Activated CD4-positive, alpha-beta T cell treated with anti-CD3 and anti-CD28 coated beads, Interleukin-10, Interleukin-2, amounts not matched to agents 100 ng/mL and 50 ng/mL, durations not matched to agents 16 hours and 8 hours (primary cell): ENCODE measurements at places on chromosomes 5 and 9.

GRCh38 chr5:132751444-132751843 lies 4.2 kb downstream of the CCNI2 start:
- DNase-seq = peak; percentile 76

GRCh38 chr5:39639618-39640089 lies 214.9 kb upstream of the DAB2 start:
- DNase-seq = no peak

DNA sequence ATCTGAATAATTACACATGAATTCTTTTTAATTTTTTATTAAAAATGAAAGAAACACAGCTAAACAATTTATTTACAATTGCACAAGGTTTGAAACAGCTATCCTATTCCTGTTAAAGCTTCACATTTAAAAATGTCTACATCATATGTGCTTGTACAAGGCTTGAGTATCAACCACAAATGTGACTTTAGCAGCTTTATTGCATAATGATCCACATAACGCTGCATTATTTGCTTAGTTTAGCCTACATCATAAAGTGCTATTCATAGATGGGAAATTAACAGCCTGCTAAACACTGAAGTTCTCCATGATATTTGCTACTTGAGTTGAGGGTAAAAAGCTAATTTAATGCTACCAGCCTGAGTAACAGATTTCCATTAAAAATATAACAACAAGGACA lies 45.0 kb downstream of the TRIM36 start:
- no peak for DNase-seq

DNA sequence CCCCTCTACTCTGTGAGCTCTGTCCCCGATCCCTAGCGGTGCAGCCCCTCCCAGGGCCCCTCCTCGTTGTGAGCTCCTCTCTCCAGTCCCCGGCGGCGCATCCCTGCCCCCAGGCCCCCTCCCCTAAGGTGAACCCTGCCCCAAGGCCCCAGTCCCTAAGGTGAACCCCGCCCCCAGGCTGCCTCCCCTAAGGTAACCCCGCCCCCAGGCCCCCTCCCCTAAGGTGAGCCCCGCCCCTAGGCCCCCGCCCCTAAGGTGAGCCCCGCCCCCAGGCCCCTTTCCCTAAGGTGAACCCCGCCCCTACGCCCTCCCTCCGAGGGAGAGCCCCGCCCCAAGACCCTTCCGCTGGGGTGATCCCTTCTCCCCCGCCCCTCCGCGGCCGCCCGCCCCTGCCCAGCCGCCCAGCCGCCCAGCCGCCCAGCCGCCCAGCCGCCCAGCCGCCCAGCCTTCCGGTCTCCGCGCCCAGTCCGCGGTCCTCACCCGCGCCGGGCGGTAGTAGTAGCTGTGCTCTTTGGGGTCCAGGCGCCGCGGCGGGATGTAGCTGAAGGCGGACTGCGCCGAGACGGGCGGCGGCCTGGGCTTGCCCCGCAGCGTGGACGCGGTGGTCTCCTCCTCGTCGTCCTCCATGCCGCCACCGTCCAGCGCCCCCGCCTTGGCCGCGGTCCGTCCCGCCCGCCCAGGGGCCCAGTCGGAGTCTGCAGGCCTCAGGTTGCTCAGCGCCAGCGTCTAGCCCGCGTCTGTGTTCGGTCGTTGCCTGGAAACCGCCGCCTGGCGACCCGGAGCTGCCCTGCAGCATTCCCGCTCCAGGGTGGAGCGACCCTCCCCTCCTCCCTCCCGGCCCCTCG lies at the start of gene CFAP90:
Gene CFAP90, minus strand, starts transcription at position 739 of the 845 bp plus-strand sequence. Its CDS starts 112 bp downstream, at position 627.
- no peak for DNase-seq

- DNase-seq = no peak
Observed at GRCh38 chr5:139120521-139120920, 77.6 kb downstream of the SIL1 start.

GRCh38 chr5:71907608-71908145 lies 188.6 kb downstream of the CARTPT start:
- no peak for DNase-seq

DNA sequence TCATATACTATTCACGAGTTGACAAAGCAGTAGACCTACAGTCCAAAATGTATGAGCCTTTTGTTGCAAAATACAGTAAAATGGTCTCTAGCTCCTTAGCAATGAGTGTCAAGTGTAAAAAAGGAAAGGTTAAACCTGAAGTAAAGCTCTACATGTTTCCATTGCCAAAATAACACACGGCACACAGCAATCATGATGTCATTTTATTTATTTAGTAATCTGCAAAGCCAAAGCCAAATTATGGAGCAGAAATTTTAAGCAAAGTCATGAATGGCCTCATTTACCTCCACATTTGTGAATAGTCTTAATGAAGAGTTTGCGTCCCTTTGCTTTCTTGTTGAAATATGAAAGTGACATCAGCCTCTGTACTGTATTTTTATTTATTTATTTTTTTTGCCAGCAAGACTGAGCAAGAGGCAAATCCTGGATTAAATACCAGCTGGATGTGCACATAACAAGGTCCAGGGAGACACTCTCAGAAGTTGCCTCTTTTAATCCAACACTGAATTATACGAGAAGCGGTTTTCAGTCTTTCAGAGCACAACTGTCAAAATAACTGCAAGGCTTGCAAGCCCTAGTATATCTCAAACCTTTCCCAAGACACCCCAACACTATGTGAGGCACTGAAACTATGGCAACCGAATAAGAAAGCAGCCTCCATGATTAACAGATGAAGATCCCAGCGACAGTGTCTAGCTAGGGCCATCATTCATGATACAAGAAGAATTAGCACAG lies 9.7 kb downstream of the SEMA6A start:
- DNase-seq = no peak

DNA sequence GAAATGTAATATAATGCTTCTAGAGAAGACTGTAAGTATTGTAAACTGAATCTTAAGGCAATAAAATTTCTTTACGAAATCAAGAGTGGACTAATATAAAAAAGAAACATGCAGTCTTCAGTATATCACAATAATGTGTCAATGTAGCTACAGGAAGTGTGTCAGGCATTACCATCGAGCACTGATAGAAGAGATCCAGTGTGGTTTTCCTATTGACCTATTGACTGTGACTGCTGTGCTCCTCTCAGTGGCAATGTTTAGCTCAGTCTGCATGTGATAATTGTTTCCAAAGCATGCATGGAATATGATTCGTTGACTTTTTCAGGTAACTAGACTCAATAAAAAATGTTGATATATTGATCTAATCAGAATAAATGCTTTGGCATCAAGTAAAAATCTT lies 20.3 kb upstream of the PCSK1 start:
- no peak for DNase-seq

GRCh38 chr5:6644794-6645241 lies 11.6 kb downstream of the SRD5A1 start:
- no peak for DNase-seq

- DNase-seq = no peak
Observed at GRCh38 chr5:9930156-9930555, 300.0 kb upstream of the TAS2R1 start.

- DNase-seq = no peak
Observed at GRCh38 chr9:36451949-36452348, 51.9 kb upstream of the RNF38 start.

GRCh38 chr5:77846422-77847128 lies 70.4 kb upstream of the TBCA start:
- DNase-seq = no peak
